CD4-positive, alpha-beta T cell treated with Interleukin-2 at 100 ng/mL for 4 hours (primary cell): ENCODE measurements at places on chromosomes 5 and 9.

- no peak for DNase-seq
These were observed 544.2 kb upstream of the DAP start for GRCh38 chr5:11305245-11305644.

DNA sequence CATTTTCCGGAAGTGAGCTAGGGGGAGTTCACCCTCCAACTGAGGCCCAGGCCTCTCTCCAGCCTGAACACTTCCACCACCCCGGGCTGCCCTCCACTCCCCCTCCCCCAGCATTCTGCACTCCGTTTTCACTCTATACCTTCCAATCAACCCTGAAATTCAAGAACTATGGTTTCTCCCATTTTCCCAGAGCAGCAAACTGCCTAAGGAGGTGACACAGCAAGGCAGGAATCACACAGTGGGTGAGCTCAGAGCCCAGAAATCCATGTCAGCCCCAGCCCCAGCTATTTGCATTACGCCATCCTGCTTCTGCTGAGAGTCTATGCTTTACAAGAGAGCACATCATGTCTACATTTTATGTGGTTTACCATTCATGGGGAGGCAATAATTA lies 11.9 kb downstream of the MSX2 start:
- no peak for DNase-seq

- DNase-seq = peak; percentile 51
These were observed 3.1 kb downstream of the KLF9 start for GRCh38 chr9:70411121-70411929.

DNA sequence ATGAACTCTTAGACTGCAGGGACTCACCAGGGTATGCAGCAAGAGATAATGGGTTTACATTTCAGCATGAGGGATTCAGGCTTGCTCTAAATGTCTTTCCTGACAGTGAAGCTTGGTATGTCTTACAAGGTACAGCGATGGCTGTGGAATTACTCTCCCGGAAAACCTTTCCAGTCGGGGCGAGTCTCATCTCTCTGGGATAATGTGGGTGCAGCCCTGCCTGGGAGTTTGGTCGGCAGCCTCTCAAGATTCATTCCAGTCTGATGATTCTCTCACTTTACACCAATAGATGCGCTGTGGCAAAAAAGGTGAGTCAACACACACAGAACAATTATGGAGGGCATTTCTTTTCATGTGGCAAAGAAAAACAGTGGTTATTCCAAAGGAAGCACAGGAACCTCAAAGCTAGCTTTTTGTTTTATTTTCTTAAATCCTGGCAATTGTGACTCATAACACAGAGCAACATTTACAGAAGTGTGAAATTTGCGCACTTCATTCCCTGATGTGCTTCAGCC lies 190.3 kb downstream of the DCP2 start:
- DNase-seq = no peak

DNA sequence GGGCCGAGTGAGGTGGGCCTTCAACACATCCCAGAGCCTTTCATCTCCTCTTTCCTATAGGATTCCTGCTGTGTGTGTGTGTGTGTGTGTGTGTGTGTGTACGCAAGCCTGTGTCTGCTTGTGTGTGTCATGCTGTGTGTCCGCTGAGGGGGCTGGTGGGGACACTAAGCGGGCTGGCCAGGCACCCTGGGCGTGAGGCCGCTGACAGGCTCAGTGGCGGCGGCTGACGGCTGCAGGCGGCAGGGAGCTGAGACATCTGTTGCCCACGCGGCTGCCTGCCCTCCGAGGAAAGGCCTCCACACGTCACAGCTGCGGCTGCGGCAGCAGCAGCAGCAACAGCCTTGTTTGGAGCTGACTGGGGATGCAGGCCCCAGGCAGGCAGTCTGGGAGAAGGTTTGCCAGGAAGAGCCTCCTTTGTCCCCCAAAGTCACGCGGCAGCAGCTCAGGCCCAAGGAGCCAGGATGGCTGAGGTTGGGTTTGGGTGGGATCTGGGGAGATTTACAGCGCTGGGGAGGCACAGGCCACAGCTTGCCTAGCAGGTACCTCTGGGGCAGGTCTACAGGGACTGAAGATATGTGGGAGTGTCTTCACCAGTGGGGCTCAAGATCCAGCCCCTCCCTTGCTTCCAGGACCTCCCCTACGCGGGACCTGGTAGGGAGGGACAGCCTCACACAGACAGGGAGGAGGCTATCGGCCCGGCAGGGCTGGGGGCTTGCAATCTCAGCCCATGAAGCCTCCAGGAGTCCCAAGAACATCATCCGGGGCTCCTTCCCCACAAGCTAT lies 1.8 kb downstream of the PDLIM4 start:
- no peak for DNase-seq

GRCh38 chr5:60843936-60844905 lies at the start of gene ELOVL7:
Gene ELOVL7 (minus strand): TSS chr5:60844269. CDS start chr5:60787397, 56,872 bp downstream.
- DNase-seq = no peak

DNA sequence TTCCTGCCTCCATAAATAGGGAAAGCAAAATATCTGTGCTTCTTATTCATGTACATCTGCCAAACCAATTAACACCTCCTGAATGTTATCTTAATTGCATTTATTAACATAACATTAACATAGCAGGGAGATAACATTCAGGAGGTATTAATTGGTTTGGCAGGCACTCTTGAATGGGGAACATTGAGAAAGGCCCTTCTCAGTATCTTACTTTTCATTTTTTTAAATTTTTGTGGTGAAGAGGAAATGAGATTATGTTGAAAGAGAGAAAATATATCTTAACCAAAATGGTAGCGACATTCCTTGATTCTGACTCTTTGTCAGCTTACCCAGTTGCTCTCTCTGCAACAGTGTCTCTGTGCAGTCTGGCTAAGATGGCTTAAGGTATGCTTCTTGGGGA lies 100.4 kb upstream of the TLE1 start:
- DNase-seq = no peak

- no peak for DNase-seq
These were observed 31.0 kb downstream of the TNPO1 start for GRCh38 chr5:72847439-72847838.

DNA sequence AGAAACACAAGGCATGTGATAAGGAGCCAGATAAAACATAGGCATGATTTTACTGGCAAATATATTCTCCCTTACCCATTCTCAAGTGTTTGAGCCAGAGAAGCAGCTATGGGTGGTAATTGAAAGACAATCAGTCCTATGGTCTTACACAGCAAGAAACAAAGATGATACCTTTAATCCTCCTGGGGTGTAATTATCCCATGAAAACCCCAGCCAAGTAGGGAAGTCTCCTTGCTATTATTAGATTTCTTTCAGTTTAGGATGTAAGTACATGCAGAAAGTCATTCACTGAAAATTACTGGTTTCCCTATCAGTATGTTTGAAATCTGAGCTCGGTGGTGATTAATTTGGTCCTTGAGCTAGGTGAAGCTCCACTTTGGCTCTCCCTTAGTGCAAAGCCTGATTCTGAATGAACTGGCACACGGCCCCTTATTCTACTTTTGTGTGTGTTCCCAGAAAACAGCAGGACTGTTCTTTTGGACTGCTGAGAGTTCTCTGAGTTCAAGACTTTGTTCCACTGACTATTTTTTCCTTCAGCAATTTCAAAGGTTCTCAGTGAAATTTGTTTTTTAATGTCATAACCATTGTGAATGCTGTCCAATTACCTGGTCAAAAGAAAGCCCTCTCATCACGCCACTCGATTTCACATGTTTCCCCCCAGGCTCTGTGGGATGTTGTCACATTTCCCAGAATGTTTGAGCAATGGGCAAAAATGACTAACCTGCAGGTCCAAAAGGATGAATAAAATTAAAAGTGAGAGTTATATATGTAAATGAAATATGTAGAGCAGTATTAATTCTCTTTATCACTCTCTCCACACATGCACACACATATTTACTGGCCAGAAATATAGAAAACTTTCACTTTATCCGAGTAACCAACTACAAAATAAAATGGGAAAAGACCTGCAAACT lies 343.0 kb downstream of the RAB3C start:
- no peak for DNase-seq

- no peak for DNase-seq
These were observed 52.4 kb upstream of the HSPB3 start for GRCh38 chr5:54403121-54403520.

GRCh38 chr5:130350131-130350530 lies 445.9 kb downstream of the CHSY3 start:
- DNase-seq = no peak

- DNase-seq = no peak
These were observed 69.5 kb downstream of the S1PR3 start for GRCh38 chr9:89060790-89061189.

GRCh38 chr9:70466976-70467561 lies 52.6 kb upstream of the KLF9 start:
- no peak for DNase-seq

- peak; percentile 14 for DNase-seq
These were observed 318.2 kb downstream of the SLCO4C1 start for GRCh38 chr5:101977729-101978345.

- no peak for DNase-seq
These were observed 687.6 kb upstream of the MEF2C start for GRCh38 chr5:89570557-89570956.

- DNase-seq = no peak
These were observed 46.1 kb downstream of the ZNF618 start for GRCh38 chr9:113922160-113922559.

- DNase-seq = no peak
These were observed 22.6 kb upstream of the NADK2 start for GRCh38 chr5:36264202-36264760.

- DNase-seq = no peak
These were observed 38.2 kb downstream of the MRPL36 start for GRCh38 chr5:1761453-1761755.

DNA sequence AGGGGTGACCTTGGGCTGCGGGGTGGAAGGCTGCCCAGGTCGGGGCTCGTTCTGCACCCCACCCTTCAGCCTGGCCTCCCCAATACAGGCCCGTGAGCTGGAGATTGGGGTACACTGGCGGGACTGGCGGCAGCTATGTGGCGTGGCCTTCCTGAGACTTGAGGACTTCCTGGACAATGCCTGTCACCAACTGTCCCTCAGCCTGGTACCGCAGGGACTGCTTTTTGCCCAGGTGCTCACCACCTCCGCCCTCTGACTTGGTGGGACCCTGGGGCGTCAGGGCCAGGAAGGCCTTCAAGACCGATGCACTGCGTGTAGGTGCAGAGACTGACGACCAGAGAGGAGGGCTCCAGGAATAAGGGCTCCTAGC lies 10.5 kb downstream of the ZDHHC12 start:
- DNase-seq = no peak

GRCh38 chr5:138763037-138763778 lies 10.0 kb downstream of the CTNNA1 start:
- DNase-seq = no peak

DNA sequence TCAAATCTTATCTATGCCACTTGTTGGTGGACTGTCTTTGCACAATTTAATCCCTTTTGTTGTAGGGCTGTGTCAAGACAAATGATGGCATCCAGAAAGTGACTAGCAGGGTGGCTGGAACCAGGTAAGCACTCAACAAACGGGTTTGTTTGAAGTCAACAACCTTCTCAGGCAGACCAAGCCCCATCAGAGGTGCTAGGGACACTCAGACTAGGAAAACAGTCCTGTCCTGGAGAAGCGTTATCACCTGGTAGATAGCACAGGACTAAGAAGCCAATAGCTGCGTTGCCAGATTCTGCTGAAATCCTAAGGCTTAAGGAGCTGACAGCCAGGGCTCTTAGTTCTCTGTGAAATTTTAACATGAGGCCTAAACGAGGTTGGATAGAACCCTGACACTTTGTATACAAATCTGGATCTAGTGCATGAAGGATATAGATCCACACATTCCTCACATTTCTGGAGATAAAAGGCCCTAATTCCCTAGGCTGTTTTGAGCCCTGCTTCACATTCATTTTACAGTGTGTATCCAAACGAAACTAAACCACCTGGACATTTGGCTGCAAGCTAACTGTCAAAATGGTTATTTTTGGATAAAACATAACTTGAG lies 179.8 kb downstream of the DCP2 start:
- no peak for DNase-seq

- no peak for DNase-seq
These were observed 49.2 kb upstream of the TNC start for GRCh38 chr9:115167175-115167574.

- no peak for DNase-seq
These were observed 26.0 kb downstream of the ERCC6L2 start for GRCh38 chr9:95901506-95901905.

GRCh38 chr5:125038477-125038876 lies 292.0 kb upstream of the ZNF608 start:
- no peak for DNase-seq

DNA sequence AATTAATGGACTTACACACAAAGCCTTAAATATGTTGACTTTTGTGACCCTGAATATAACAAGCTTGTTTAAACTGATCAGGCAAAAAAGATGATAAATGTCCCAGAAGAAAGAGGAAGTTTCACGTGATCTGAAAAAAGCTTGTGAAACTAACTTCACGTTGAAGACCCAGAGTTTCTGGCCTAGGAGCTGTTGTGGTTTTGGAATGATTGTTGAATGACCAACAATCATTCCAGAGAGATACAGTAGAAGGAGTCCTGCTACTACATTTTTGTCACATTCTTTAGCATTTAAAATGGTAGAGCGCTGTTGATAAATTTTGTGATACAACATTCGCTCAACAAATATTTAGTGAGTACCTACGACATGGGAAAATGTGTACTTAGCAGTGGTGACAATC lies 143.1 kb upstream of the FBN2 start:
- DNase-seq = no peak

DNA sequence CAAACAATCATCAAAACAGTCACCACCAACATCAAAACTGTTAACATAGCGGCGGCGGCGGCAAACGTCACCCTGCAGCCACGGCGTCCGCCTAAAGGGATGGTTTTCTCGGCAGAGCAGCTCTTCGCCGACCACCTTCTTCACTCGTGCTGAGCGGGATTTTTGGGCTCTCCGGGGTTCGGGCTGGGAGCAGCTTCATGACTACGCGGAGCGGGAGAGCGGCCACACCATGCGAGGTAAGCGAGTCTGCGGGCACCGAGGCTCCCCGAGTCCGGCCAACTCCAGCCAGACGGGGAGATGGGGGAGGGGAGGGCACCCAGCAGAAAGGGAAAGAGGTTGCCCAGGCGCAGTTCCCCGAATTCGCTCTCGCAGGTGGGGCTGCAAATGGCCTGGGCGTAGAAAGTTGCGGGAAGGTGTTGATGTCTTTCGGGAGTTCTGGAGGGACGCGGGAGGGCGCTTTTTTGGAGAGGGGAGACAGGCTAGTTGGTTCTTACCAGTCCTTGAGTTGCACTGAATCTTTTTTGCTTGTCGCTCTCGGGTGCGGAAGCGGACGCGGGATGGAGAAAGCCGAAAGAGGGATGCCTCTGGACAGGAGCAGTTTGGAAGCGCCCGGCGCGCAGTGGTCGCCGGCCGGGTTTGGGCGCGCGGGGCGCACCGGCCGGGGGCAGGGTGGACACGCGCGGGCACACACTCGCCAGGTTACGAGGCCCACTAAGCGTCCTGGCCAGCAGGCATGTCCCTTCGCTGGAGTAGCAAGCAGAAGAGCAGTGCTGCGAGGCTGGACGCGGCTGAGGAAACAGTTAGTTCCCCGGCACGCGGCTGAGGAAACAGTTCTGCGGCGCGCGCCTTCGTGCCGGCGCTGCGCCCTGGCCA lies 849 bp downstream of the RORB start:
- no peak for DNase-seq

GRCh38 chr5:8685704-8686103 lies 816.8 kb downstream of the MTRR start:
- DNase-seq = no peak

- DNase-seq = no peak
These were observed 57.8 kb downstream of the ZNF462 start for GRCh38 chr9:106920701-106921283.

GRCh38 chr5:56337715-56338319 lies 104.7 kb upstream of the ANKRD55 start:
- DNase-seq = no peak

GRCh38 chr5:124131466-124131865 lies 615.0 kb downstream of the ZNF608 start:
- DNase-seq = no peak

- no peak for DNase-seq
These were observed 55.1 kb downstream of the ABCA1 start for GRCh38 chr9:104872656-104873488.
